ENCODE measurements at places on chromosomes 3 and 15.

DNA sequence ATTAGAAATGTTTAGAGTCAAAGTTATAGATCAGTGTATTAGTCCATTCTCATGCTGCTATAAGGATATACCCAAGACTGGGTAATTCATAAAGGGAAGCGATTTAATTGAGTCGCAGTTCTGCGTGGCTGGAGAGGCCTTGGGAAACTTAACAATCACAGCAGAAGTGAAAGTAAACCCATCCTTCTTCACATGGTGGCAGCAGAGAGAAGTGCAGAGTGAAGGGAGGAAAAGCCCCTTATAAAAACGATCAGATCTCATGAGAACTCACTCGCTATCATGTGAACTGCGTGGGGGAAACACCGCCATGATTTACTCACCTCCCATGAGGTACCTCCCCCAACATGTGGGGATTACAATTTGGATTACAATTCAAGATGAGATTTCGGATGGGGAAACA is 871.5 kb downstream of the DIPK2A start:
- DNase-seq: no peak

- DNase-seq: no peak
Observed at GRCh38 chr3:22843854-22844253, 359.3 kb upstream of the UBE2E2 start.

DNA sequence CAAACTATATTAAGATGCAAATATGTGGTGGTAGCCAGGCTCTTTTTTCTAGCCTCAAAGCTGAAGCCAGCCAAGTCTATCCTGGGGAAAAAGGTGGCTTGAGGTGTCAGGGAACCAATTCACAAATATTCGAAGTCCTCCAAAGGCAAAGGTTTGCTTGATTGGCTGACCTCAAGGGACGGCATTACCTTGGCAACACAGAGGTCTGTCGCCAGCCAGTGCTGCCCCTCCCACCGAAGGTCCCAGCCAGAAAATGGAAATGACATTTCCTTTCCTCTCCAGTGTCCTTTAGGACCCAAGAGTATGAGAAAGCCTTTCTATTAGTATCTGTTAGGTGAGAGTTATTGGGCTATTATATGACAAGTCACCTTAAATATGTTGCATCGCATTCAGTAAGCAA is 96.0 kb upstream of the LIMD1 start:
- DNase-seq: no peak

- DNase-seq: no peak
Observed at GRCh38 chr3:10187290-10187876, 22.7 kb downstream of the IRAK2 start.

GRCh38 chr3:194025119-194025518 is 110.8 kb upstream of the HES1 start:
- no peak for DNase-seq

DNA sequence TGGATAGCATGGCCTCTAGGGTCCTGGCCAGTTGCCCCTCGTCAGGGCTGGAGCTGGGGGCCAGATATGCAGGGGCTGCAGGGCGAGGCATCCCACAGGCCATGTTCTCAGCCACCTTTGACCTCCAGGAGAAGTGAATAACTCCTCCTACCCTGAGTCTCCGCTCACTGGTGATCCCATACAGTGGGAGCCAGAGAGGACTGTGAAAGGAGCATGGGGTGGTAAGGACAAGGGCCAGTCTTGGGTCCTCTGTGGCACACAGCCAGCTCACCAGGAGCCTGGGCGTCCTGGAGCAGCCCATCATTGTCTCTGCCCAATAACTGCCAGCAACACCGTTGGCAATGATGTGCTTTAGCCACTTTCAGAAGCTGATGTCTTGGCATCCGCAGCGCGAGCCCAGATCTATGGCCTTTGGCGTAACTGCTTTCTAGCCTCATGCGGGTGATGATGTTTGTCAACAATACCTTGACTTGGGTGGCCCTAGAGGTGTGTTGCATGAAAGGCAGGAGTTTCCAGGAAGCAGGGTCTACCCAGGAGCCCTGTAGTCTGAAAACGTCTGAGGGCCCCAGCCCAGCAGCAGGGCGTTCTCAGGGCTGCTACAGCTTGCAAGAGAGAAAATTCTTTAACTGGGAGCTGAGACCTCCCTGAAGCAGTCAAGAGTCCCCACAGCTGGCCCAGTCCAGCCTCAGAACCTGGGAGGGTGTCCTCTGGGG is 61.1 kb upstream of the IQSEC1 start:
- no peak for DNase-seq

GRCh38 chr3:12489832-12490231 is 5.6 kb downstream of the TSEN2 start:
- no peak for DNase-seq

- DNase-seq: no peak
Observed at GRCh38 chr3:175111036-175111435, 251.9 kb downstream of the NAALADL2 start.

GRCh38 chr3:19825193-19825592 is 108.8 kb downstream of the EFHB start:
- no peak for DNase-seq

DNA sequence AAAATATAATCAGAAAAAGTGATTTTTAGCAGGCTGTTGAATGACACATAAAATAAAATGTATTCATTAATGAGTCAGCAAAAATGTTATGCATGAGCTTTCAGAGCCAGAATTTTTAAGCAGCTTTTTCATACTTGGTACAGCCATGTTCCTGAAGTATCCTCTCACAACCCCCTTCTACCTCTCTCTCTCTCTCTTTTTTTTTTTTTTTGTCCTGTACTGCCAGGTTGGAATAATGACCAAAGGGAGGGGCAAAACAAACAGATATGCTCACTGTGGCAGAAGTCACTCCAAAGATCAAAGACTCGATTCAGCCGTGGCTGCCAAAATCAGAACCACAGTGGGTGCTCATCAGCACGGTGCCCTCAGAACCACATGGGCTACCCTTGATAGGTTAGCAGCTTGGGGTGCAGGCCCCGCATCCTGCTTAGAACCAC is 383.0 kb downstream of the ZBTB20 start:
- DNase-seq: no peak

DNA sequence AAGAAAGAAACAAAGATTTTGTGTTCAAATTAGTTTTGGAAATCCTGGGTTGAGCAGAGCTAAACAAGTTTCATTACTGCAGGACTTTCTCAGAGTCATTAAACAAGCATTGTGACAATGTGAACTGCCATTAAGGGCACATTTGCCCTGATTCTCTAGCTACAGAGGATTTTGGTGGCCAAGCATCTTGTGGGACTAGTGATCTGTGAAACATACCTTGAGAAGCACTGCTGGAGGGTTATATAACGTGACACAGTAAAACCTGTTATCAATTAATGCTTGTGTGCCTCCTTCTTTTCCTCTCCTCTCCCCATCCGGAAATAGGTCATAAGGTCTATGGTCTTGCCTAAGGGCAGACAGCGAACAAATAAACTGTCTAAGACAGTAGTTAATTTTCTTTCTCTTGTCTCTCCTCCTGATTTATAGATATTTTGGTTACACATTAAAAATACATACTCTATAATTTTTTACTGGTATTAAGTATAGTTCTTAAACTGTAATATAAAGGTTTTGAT is 167.3 kb upstream of the NANOGP8 start:
- no peak for DNase-seq

- no peak for DNase-seq
Observed at GRCh38 chr3:16741103-16741758, 136.0 kb upstream of the DAZL start.

DNA sequence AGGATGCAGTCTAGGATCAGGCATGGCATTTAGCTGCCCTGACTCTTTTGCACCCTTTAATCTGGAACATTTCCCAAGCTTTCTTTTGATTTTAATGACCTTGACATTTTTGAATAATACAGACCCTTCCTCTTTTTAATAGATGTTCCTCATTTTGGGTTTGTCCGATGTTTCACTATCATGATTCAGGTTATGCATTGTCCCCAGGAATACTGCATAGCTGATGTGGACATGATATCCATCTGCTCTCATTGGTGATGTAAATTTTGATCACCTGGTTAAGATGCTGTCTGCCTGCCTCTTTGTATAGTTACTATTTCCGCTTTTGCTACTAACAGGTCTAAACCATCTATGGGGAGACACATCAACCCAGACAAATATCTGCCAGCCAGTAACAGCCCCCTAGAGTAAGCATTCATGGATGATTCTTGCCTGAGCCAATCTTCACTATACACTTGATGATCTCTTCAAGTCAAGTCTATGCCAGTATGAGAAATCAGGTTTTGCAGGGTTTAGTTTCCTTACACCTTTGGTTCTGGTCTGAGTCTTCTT is 50.6 kb upstream of the ULK4 start:
- DNase-seq: no peak

DNA sequence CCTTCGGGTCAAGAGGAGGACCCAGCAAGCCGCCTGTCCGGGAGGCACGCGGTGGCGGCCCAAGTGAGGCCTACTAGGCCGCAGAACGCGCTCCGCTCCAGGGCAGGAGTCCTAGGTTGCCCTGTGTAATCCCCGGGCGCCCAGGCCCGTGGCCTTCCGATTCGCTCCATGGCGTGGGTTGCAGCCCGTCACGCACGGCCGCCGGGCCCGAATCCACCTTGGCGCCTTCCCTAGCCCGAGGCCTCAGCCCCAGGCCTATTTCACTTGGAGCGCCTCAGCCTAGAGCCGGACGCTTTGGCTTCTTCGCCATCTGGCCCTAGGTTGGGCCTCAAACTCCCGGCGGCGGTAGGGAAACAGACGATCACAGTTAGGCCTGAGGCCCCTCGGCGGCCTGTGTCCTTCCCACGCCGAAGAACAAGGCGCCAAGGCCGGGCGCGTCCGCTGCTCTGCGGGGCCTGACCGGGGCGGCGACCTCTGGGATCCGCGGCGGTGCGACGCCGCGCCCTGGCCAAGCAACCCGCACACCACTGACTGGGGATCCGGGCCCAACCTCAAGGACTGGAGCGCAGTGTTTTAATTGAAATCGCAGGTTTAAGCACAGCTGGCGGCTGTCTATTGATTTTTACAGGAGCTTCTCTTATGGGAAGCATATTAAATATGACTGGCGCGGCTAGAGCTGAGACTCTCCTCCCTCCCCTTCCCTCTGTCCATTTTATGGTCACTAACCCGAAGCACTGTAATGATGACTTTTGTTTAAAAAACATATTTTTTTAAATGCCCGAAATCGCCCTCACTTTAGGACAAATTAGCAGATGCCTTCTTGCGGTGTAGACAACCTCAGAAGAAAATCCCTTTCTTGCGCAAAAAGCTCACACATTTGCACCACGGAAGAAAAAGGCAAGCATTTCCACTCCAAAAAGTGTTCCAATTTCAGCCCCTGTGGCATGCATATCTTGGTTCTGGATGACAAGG is 3.8 kb upstream of the FEZF2 start:
- no peak for DNase-seq

- no peak for DNase-seq
Observed at GRCh38 chr3:9250236-9250635, 790 bp upstream of the SRGAP3 start.

DNA sequence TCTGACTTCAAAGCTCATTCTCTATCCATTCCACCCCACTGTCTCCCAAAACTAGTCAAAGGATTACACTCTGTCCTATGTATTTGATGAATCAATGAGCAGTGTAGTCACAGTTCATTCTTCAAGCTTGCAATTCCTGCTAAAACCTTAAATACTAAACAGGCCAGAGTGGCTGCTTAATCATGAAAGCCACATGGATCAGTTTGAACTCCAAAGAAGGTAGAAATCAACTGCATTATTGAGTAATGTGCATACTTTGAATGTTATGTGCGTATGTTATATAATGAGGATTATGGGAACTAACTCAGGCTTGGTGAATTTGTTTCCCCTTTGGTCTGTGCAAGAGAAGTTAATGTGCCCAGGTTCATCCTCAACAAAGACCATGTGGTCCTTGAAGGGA is 45.4 kb downstream of the PRICKLE2 start:
- no peak for DNase-seq

All from stimulated activated CD8-positive, alpha-beta memory T cell treated with anti-CD3 and anti-CD28 coated beads, Interleukin-4, amount 100 ng/mL, for 4 hours (primary cell).